ENCODE measurements at places on chromosomes 16 and 17. TPM values are rescaled to one million over a fixed set of nuclear protein-coding genes. Genes with fewer than 3 reads are reported as not detected.

The CHMP6 gene
- 19.4 TPM for total RNA-seq

The MT1A gene
- total RNA-seq: 1.9 TPM

The MPV17L gene
- 1.3 TPM for total RNA-seq

The INCA1 gene
- 0.97 TPM for total RNA-seq

The ENPP7 gene
- not detected for total RNA-seq

The NXPH3 gene
- 0.43 TPM for total RNA-seq

The RAB11FIP4 gene
- under 0.01 TPM for total RNA-seq

The TAF15 gene
- total RNA-seq: 55.4 TPM

The HEATR9 gene
- total RNA-seq: not detected

The MIF4GD gene
- total RNA-seq: 6.4 TPM

The MT1M gene
- total RNA-seq: 1.3 TPM

The MC1R gene
- total RNA-seq: 3.9 TPM

The CCL23 gene
- total RNA-seq: not detected

The ZDHHC7 gene
- 164 TPM for total RNA-seq

The CES5A gene
- not detected for total RNA-seq

The CACNG1 gene
- total RNA-seq: not detected

The TAT gene
- total RNA-seq: not detected

The CHP2 gene
- total RNA-seq: not detected

The MYO15B gene
- total RNA-seq: 3.9 TPM

The STH gene
- not detected for total RNA-seq

The ITGAL gene
- not detected for total RNA-seq

Data from fibroblast of villous mesenchyme (primary cell).